ENCODE measurements at places on chromosomes 3 and 15. TPM values are rescaled to one million over a fixed set of nuclear protein-coding genes. Genes with fewer than 3 reads are reported as not detected.

GRCh38 chr3:9226326-9226725, 23.1 kb downstream of the SRGAP3 start:
- no peak for DNase-seq

GRCh38 chr15:57403566-57404325, 27.4 kb downstream of the CGNL1 start:
- DNase-seq = no peak

ACKR2 gene
- total RNA-seq = not detected

DUOX1 gene
- 0.30 TPM for total RNA-seq

ZNF280D gene
- total RNA-seq = 3.1 TPM

OGG1 gene
- total RNA-seq = 15.8 TPM

DNA sequence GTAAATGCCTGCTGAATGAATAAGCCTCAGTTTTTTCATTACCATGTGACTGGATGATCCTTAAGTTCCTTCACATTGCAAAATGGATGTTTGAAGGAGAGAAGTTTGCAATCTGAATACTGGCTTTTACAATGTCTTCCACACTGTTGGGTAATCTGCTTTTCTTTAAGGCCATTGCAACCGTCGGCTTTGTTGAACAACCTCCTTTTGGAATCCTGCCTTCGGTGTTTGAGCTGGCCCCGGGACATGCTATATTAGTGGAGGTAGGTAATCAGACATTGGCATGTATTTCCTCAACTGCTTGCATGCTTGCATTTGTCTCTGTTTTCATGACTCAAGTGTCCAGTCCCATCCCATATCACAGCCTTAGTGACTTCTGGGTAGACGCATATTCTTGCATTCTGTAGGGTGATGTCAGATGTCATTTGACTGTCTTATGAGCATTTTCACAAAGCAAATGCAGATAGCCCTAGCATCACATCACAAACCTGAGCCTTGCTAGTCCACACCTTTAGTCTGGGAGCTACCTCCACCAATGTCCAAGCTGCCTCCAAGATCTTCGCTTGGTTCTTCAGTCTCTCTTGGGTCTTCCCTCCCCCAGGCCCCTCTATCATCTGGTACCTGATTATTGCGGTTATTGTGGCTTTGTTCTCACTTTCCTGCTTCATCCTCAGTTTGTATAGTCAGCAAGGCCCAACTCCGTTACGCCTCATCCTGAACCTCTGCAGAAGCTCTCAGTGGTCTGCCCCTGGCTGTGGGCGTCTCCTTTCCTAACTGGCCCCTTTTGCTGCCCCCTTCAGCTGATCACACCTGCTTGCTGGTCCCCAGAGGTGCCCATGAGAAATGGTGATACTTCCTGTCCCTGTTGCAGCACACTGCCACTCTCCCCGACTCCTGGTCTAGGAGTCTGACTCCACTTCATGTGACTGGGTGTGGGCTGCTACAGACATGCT, 48.5 kb downstream of the ACAA1 start:
- DNase-seq = no peak

BFSP2 gene
- not detected for total RNA-seq

GRCh38 chr3:53224026-53224425, 31.8 kb downstream of the TKT start:
- no peak for DNase-seq

DNA sequence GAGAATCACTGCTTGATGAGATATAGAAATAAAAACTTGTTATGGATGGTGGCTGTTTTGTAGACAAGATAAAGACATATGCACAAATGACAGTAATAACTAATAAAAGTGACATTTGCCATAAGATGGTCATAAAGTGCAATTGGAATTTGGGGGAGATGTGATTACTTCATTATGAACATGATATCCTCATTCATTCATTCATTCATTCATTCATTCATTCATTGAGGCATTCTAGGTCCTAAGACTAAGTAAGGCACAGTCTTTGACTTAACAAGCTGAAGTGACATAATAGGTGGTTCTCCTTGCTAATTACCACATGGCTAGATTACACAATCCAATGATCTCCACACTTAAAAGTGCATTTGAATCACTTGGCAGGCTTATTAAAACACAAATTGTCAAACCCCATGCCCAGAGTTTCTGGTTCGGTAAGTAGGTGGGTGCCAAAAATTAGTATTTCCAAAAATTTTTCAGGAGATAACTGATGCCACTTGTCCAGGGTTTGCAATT, 18.9 kb downstream of the RAP2B start:
- DNase-seq = no peak

GRCh38 chr3:196726788-196727675, 12.6 kb upstream of the PAK2 start:
- no peak for DNase-seq

PTPRG gene
- 65.1 TPM for total RNA-seq

DNA sequence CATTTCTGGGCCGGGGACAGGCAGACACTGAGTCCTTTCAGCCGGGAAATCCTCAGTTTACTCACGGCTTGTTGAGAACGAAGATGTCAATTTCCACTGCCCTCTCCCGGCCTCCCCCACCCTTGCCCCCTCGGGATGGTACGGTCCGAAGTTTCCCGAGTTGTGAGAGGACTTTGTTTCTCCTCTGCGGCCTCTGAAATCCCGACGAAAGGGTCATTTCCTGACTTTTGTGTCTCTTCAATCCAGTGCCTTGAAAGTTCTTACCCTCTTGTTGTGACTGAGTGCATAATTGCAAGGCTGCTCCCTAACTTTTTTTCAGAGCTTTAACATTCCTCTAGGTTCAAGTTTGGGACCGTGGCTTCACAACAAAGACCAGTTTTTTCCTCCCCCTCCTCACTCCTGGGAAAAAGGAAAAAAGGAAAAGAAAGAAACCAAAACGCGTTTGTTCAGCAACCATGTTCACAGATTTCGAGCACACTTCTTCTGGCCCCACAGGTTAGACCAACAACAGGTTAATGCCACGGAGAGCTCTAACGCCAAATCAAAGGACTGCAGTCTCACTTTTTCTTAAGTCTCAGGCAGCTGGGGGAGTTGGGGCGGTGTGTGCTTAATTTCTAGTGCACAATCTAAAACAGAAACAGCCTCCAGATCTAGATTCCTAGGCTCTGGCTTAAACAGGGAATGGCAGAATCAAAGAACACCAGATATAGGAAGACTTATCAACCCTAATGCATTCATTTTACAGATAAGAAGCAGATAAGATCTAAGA, 138.9 kb downstream of the TMCO5A start:
- DNase-seq = peak; percentile 33

DNA sequence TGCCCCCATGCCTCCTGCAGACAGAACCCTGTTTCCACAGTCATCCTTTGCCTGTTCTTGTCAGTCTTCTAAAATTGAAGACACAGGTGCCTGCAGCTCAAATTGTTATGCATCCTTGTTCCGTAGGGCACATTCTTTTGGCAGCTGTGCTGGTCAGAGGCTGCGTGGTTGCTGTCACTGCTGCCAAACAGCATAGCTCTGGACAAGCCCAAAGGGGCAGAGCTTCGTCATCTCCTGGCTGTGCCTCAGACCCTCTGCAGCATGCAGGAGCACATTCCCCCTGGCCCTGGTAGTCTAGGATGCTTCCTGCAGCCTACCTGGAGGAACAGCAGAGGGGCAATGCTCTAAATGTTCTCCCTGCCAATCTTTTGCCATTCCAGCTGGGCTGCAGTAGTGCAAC, 2.1 kb upstream of the FBXL22 start:
- no peak for DNase-seq

DNA sequence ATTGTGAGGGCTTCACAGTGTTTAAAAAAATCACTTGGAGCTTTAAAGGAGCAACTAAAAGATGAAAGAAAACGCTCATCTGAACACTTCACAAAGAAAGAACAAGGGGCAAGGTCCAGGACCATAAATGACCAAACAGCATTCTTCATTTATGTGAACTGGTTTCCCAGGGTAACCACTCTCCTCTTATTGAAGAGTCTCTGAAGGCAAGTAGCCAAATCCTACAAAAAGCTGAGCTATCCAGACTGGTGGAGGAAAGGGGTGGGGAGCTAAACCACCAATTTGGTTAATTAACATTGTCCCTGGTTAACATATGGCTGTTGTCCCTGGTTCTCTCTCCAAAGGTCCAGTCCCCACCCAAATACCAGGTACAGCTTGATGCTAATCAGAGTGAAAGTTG, 58.1 kb downstream of the OSBPL10 start:
- no peak for DNase-seq

ATP13A5 gene
- not detected for total RNA-seq

DNA sequence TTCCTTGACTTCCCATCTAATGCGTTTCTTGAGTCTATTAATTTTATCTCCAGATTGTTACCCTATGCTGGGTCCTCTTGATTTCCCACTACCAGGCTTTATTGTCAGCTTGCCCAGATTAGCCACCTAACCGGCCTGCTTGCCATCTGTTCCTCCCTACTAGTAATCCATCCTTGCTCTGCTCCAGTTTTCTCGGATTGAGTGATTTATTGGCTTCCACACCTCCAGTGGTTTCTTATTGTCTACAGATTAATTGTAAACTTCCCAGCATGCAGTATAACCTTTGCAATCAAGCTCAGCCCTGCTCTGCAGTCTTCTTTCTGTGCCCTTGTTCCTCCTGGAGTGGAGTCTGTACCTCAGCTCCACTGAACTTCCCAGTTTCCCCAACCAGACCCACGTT, 63.4 kb downstream of the ARHGEF26 start:
- DNase-seq = no peak
